ENCODE measurements at places on chromosomes 1 and 21.
A peak's percentile ranks its signal among the peaks of the same experiment; 100 is the strongest.

- H3K36me3 ChIP-seq, result no peaks in the 10 kb centered on the region
- H3K27me3 ChIP-seq, result no peaks in the 10 kb centered on the region
- H3K27ac ChIP-seq, result no peak overlapping the region
- H3K4me1 ChIP-seq, result no peaks in the 10 kb centered on the region
Observed at GRCh38 chr1:60488847-60489246, 415.3 kb upstream of the C1orf87 start.

GRCh38 chr1:221778125-221778524, 36.2 kb upstream of the DUSP10 start:
- H3K27me3 ChIP-seq, result no peaks in the 10 kb centered on the region
- H3K4me3 ChIP-seq, result no peak overlapping the region
- no peak overlapping the region for H3K27ac ChIP-seq
- no peak for DNase-seq

GRCh38 chr1:118366286-118366685, 181.3 kb upstream of the SPAG17 start:
- H3K4me3 ChIP-seq, result no peak overlapping the region
- H3K4me1 ChIP-seq, result no peaks in the 10 kb centered on the region
- H3K27me3 ChIP-seq, result no peaks in the 10 kb centered on the region
- no peaks in the 10 kb centered on the region for H3K36me3 ChIP-seq
- no peak overlapping the region for H3K27ac ChIP-seq

GRCh38 chr1:3402258-3403010, 52.0 kb upstream of the ARHGEF16 start:
- no peaks in the 10 kb centered on the region for H3K36me3 ChIP-seq
- H3K4me3 ChIP-seq, result no peak overlapping the region
- DNase-seq, result peak; percentile 40
- H3K27ac ChIP-seq, result no peak overlapping the region

DNA sequence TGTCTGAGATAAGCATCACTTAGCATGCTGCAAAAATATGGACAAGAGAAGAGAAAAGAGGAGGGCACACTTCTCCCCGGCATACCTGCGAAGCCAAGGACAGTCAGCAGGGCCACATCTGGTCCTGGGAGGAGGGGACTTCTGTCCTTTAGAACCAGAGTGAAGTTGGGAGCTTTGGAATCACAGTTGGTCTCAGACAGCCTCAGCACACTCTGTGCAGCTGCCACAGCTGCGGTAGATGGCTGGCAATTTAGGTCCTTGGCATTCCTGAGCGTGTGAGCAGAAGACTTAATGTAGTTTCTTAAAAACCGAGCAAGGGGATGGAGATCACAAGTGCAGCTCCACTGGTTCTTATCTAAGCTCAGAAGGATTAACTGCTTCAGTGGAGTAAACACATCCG, 32.3 kb downstream of the LRRC53 start:
- H3K36me3 ChIP-seq, result no peaks in the 10 kb centered on the region
- H3K27me3 ChIP-seq, result no peaks in the 10 kb centered on the region
- no peak overlapping the region for H3K27ac ChIP-seq
- no peaks in the 10 kb centered on the region for H3K4me1 ChIP-seq
- H3K4me3 ChIP-seq, result no peak overlapping the region

GRCh38 chr1:31116022-31116421, 50.5 kb upstream of the PUM1 start:
- no peak for DNase-seq
- H3K4me1 ChIP-seq, result no peaks in the 10 kb centered on the region
- no peak overlapping the region for H3K27ac ChIP-seq
- no peaks in the 10 kb centered on the region for H3K36me3 ChIP-seq

- H3K4me3 ChIP-seq, result no peak overlapping the region
- no peaks in the 10 kb centered on the region for H3K27me3 ChIP-seq
- H3K4me1 ChIP-seq, result no peaks in the 10 kb centered on the region
- H3K27ac ChIP-seq, result no peak overlapping the region
- DNase-seq, result peak; percentile 11
Observed at GRCh38 chr1:18440385-18441226, 40.1 kb upstream of the KLHDC7A start.

DNA sequence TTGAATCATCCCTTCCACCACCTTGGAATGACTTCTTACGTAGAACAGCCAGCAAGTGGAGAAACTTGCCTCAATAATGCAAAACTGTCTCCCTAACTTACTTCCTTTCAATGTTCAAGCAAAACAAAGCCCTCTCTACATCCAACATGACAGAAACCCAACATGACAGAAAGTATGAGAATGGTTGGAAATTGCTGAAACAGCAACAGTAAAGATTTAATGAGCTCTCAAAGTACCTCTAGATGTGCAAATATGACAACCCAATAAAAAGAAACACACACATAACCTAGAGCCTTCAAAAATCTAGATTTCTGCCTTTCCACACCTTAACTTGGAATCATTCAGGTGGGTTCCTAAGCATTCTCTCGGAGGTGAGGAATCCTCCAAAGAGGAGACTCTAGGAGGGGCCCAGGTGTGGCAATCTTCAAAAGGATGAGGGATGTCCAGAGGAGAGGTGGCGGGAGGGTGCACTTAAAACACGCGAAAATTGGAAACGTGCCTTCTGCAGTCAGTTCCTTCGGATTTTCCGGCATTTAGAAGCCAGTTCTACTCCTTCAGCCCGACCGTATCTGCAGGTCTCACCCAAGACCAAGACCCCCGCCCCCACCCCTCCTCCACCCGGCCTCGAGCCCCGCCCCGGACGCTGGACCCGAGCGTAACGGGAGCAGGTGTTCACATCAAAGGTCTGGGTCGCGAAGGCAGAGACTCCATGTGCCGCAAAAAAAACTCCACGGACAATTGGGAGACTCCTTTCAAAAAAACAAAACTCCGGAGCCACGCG, 996 bp upstream of the MGST3 start:
- peak overlapping the region; percentile 92 for H3K27ac ChIP-seq
- no peak for DNase-seq
- H3K4me3 ChIP-seq, result peak overlapping the region; percentile 95

DNA sequence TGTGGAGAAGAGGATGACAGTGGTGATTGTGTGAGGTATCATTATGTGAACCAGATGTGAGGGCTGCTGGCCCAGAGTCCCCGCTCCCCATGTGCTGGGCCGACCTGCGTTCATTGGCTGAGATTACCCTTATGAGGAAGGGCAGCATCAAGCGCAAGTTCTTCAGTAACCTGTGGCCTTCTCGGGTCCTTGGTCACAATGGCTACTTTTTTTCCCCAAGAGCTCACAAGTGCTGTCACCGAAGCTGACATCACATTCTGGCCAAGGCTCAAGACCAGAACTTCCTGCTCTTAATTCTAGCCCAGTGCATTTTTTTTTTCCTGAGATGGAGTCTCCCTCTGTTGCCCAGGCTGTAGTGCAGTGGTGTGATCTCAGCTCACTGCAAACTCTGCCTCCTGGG, 262.9 kb downstream of the RHOU start:
- DNase-seq, result no peak
- no peaks in the 10 kb centered on the region for H3K36me3 ChIP-seq
- H3K4me3 ChIP-seq, result no peak overlapping the region
- H3K27me3 ChIP-seq, result no peaks in the 10 kb centered on the region
- H3K4me1 ChIP-seq, result no peaks in the 10 kb centered on the region

- no peaks in the 10 kb centered on the region for H3K4me1 ChIP-seq
- no peak overlapping the region for H3K4me3 ChIP-seq
- no peaks in the 10 kb centered on the region for H3K27me3 ChIP-seq
- no peak for DNase-seq
Observed at GRCh38 chr21:33394260-33394659, 9.0 kb upstream of the IFNGR2 start.

All from kidney (tissue), 22 donors.